GM20000 (cell line): ENCODE measurements at places on chromosomes 13 and 19.

- no peak for DNase-seq
Observed at GRCh38 chr13:28475916-28476725, 18.8 kb downstream of the FLT1 start.

GRCh38 chr13:112154301-112155060 lies 87.5 kb downstream of the SOX1 start:
- no peak for DNase-seq

DNA sequence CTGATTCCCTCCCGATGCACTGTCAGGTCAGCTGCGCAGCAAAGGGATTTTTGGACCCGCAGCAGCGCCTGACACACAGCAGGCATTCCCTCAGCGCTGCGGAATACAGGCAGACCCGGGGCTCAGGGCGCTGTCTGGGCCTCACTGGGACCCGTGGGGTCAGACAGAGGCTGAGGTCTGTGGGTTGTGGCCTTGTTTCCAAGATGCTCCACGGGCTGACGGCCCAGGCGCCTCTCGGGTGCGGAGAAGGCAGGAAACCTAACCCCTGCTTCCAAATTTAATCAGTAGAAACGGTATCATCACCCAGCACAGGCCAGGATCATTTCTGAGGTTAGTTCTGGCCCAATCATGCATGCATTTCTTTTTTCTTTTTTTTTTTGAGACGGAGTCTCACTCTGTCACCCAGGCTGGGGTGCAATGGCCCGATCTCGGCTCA lies 686 bp upstream of the RNF126 start:
- DNase-seq, result no peak

DNA sequence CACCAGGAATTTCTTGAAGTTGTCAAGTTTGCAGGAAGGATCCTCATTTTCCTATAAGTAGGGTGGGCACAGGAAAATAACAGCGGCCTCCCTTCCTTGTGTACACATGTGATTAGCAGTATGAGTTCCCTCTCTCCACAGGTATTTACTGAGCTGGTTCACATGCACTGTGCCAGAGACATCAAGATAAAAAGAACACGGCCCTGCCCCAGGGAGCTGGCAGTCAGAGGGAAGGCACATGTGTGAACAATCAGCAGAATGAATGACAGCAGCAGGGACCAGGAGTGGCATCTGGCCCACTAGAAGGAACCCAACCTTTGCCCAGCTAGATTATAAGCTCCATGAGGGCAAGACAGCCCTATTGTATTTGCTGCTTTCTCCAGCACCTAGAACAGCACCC lies 13.9 kb downstream of the DOCK9 start:
- DNase-seq, result no peak

DNA sequence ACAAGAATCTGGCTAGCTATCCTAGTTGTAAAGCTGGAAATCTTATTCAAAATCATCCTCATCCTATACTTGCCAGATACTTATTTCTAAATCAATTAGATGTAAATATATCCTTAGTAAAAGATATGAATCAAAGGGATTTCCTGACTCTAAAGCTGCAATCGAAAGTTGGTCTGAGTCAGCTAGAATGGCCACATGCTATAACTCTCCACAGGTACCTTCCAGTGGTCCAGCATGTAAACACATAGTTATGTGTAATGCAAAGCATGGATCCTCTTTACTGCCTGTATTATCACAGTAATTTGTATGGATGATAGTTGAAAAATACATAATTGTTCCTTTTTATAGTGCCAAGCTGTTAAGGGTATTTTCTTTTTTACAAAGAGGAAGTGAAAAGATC lies 27.4 kb downstream of the SLITRK6 start:
- no peak for DNase-seq

GRCh38 chr19:46828484-46828883 lies 22.2 kb downstream of the AP2S1 start:
- DNase-seq, result no peak

GRCh38 chr19:29539131-29539530 lies 13.3 kb downstream of the VSTM2B start:
- DNase-seq, result no peak

DNA sequence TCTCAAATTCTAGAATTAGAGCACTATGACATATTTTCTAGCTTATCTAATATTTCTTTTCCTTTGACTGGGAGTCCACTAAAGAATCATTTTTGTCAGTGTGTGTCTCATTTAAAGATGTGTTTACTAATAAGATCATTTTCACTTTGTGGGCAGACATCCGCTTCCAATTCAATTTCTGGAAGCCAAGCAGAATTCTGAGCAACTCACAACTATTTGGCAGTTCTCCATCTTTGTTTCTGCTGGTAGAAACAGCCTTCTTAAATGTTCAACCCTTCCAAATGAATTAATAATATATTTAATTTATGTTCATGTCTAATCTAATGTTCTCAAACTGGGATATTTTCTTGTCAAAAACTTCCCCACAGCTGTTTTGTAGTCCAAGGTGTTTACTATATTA lies 411.8 kb downstream of the KCTD12 start:
- DNase-seq, result no peak

DNA sequence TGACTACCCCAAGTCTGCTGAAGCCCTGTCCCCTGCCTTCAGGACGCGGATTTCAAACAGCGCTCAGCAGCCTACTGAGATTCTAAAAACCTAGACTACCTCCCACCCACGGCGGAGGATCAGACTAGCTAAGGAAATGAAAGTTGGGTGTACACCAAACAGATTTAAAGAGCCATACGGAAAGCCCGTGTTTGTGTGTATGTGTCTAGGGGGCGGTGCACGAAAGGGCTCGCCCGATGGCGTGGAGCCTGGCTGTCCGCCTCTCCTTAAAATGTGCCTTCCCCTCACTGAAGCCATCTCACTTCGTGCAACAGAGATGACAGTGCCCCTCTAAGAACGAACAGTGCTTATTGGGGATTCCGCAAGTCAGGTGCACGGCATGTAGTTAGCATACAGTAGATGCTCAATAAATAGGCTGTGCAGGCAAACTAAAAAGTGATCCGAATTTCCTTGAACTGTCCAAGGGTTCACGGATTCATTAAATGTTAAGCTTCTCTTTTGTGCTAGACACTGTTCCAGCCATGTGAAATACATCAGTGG lies 639 bp downstream of the LENG1 start:
- DNase-seq, result peak; percentile 60

GRCh38 chr13:114032126-114032799 lies 58.4 kb upstream of the C13orf46 start:
- no peak for DNase-seq

DNA sequence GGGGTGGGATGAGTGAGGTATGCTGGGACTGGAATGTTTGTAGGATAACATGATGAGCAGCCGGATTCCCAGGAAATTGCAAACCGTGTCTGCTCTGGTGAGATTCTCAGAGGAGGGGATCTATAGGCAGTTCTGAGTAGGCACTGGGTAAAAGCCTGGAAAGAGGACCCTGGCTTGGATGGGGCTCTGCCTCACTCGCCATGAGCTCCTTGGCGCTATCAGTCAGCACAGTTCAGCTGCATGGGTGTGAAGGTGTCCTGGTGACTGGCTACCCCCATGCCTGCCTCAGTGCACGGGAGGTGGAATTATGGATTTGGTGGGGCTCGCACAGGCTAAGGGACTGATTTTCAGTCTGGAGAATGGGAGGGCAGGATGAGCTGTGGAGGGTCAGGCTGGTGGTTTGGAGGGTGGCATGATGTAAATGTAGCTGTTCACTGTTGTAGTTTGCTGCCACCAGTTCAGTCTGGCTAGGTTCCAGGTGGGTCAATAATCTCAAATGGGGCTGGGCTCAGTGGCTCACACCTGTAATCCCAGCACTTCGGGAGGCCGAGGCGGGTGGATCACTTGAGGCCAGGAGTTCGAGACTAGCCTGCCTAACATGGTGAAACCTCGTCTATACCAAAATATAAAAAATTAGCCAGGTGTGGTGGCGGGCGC lies 9.2 kb upstream of the ZNF627 start:
- no peak for DNase-seq

DNA sequence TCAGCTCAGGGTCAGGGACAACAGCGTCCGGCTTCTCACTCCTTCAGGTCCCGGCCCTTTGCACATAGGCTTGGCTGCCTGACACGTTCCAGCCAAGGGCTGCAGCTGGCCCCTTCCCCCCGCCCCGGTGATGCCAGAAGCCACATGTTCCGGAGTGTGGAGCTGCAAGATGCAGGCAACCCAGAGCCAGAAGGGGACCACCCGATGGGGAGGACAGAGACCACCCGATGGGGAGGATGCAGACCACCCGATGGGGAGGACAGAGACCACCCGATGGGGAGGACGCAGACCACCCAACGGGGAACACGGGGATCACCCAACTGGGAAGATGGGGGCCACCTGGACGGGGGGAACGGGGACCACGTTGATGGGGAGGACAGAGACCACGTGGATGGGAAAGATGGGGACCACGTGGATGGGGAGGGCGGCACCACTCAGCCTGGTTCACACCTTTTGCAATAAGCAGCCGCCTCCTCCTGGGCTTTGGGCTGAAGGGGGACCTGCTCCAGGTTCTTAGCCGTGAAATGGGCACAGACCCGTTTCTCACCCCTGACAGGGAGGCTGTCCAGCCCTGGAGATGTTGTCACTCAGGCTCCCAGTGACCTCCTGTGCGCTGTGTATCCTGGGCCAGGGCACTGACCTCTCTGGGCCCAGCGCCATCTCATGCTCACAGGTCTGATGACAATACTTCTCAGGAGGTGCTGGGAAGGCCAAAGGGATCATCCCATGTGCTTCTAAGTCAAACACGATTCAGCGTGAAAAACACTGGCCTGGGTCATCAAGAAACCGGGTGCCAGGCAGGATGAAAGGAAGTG lies 34.5 kb downstream of the C13orf46 start:
- DNase-seq, result no peak

GRCh38 chr19:49637821-49638738 lies 1.9 kb downstream of the RRAS start:
- no peak for DNase-seq

GRCh38 chr13:42022336-42022735 lies 26.1 kb upstream of the DGKH start:
- no peak for DNase-seq

GRCh38 chr13:50970956-50971355 lies 61.4 kb downstream of the RNASEH2B start:
- DNase-seq, result no peak

- DNase-seq, result peak; percentile 20
Observed at GRCh38 chr13:106373304-106373988, 162.0 kb downstream of the EFNB2 start.

- peak; percentile 49 for DNase-seq
Observed at GRCh38 chr19:13010038-13010991, 15.0 kb downstream of the NFIX start.

DNA sequence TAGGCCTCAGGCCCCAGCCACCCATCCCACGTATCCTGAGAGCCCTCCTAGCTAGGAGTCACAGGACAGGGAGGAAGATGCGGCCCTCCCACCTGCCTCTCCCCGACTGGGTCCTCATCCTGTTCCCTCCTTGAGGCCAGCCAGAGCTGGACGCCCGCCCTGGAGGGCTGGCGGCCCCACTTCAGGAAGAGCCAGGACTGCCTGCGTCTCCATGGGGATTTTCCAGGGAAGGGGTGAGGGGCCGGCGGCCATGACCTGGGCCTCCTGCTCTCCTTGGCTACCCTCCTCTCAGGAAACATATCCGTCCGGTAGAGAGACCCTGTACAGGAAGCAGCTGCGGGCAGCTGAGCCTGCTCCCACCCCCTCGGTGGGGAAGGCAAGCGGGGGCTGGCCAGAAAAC lies 11.3 kb upstream of the PRKD2 start:
- DNase-seq, result no peak

- no peak for DNase-seq
Observed at GRCh38 chr19:1511318-1512317, 1.2 kb downstream of the ADAMTSL5 start.

DNA sequence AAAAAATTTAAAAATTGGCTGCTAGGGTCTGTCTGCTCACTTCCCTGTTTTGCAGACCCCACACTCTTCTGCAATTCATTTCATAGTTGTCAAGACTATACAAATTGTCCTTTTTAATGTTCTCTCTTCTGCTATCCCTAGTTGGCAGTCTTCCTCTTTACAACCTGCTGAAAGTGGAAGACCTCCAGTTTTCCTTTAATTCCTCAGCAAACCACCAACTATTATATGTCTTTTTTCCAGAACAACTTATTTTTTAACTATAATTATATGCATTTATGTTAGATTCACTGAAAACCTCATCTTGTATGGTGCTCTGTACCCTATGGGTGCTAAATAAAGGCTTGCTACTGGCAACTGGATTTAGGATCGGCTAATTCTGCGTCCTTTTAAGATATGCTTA lies 1.1 kb upstream of the PHF11 start:
- no peak for DNase-seq

- no peak for DNase-seq
Observed at GRCh38 chr13:47455626-47456025, 545.4 kb downstream of the SUCLA2 start.

GRCh38 chr13:92265408-92265807 lies 867.0 kb downstream of the GPC5 start:
- no peak for DNase-seq

DNA sequence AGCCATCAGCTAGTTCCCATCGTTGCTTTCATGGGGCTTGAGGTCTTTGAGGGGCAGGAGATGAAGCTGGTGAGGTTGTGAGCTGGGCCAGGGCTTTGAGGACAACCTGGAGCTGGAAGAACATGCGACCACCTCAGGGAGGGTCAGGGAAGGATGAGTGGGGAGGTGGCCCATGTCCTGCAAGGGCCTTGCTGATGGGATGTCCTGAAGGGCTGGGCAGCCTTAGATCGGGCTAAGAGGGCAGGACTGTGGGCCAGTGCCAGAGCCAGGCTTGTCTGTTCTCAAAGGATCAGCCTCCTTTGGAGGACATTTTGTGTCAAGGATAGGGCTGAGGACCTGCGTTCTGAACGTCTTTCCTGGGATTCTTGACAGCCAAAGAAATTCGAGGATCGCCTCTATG lies 10.5 kb downstream of the CYTH2 start:
- no peak for DNase-seq

- DNase-seq, result no peak
Observed at GRCh38 chr13:113216254-113217048, 7.0 kb downstream of the CUL4A start.

DNA sequence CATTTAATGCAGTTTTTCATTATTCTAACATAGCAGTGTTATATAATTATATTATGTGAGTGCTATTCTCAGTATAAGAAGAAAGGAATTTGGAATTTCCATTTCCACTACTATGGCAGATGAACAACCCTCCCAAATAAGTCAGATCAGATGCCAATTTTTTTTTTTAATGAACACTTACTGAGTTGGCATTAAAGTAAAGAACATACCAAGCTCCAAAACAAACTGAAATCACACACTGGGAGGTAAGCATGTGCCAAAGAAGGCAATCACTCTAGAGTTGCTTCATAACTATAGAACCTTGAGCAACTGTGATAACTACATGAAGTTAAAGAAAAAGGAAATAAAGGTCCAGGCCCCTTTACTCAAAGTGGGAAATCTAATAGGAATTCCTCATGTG lies 90.3 kb downstream of the RNF17 start:
- no peak for DNase-seq
